ENCODE measurements at places on chromosomes 3 and 15.

DNA sequence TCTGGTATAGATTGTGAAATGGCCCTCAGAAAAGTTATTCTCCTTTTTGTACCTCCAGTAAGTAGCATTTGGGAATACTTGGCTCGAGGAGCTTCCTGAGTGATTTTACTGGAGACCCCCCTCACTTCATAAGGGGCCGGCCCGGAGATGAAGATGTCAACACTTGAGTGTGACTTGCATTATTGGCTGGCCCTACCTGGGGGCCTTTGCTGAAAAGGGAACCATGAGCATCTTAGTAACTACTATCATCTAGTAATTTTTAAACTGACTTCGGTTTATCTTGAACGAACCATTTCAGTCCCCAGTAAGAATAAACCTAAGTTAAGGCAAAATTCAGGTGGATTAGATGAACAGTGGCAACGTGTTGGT is 1.3 kb downstream of the FAIM start:
- no peak for DNase-seq

GRCh38 chr3:72143322-72143721 is 358.4 kb upstream of the PROK2 start:
- DNase-seq = no peak

GRCh38 chr15:37933666-37934065 is 774 bp upstream of the TMCO5A start:
- DNase-seq = no peak

- DNase-seq = no peak
These were observed 11.7 kb upstream of the ZNF148 start for GRCh38 chr3:125386811-125387210.

DNA sequence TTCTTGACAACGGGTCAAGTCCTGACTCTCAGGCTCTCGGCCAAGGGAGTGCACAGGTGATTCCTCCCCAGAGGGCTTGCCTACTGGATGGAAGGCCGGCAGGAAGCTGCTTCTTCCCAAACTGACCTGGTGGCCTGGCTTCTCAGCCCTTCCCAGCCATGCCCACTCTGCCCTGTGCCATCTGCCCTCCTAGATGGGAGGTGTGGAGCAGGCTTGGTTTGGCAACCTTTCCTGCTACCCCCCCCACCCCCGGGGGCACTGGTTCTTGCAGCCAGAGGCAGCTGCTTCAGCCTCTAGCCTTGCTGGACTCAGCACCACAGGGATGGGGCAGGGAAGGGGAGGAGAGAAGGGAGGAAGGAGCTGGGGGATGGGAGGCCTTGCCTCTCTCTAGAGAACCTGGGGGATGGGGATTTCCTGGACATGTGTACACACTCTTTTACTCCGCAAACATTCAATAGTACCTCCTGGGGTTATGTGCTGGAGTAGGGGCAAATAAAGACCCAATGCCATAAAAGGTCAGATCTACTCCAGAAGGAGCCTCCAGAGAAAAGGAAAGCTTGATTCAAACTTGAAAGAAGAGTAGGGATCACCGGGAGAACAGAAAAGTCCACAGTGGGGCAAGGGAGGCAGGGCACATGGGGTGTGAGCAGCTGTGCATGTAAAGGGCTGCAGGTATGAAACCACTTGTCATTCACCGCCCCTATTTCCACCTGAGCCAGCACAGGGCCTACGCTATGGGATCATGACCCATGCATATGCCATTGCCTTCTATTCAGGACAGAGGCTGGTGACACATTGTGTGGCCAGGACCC is 4.2 kb upstream of the DAPK2 start:
- DNase-seq = no peak

DNA sequence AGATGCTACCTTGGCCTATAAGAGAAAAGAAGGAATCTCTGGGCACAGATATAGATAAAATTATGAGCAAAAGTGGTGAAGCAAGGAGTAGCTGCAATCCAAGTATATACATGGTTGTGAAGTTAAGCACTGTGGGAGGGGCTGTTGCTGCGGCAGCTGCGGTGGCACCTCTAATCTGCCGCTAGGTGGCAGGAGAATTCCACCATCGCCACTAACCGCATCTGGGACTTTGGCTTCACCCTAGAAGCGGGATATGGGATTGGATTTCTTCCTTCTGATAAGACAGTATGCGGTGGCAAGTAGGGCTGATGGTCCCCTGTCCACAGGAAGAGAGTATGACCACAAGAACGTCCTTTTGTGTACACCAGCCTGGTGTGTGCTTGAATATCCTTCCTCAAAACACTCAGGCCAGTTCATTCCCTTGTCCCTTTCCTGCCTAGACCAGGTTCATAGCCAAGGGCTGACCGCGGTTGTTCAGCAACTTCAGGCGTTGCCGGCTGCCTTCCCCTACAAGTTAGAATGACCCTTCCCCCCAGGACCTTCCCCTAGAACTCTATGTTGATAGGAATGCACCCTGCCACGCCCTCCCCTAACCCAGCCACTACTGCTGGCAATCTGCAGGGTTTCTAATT is 5.1 kb downstream of the MAGEL2 start:
- no peak for DNase-seq

- DNase-seq = no peak
These were observed 4.9 kb downstream of the PRRT3 start for GRCh38 chr3:9947025-9947995.

DNA sequence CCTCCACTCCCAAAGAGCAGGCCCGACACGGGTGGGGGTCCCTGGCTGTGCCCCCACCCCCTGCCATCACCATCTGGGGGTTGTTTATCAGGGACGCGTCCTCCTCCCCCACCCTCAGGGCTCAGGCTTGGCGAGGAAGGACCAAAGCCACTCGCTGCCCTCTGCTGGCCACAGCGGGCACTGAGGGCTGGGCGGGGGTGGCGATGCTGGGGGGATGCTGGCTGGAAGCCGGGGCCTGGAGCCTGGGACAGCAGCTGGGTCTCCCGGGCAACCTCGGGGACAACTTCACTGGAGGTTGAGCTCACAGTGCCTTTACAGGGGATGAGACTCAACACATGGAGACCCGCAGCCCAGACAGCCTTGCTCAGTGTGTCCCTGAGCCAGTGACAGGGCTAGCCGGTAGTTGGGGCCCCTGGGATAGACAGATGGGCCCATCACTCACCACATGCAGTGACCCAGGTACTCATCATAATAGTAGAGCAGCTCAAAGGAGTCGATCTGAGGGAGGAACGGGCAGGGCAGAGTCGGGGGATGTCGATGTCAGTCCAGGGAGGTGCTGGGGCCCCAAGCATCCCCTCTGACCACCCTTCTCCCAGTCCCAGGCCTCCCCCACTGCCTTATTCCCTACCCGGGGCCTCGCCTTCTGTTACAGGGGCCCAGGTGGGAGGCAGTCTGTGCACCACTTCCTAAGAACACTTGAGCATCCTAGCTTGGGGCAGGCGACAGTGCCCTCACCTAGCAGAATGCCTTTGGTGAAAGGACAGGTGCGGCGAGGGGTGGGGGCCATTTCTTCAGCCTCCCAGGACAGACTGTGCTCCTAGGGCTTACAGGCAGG is 5.9 kb upstream of the CALML4 start:
- peak; percentile 34 for DNase-seq

DNA sequence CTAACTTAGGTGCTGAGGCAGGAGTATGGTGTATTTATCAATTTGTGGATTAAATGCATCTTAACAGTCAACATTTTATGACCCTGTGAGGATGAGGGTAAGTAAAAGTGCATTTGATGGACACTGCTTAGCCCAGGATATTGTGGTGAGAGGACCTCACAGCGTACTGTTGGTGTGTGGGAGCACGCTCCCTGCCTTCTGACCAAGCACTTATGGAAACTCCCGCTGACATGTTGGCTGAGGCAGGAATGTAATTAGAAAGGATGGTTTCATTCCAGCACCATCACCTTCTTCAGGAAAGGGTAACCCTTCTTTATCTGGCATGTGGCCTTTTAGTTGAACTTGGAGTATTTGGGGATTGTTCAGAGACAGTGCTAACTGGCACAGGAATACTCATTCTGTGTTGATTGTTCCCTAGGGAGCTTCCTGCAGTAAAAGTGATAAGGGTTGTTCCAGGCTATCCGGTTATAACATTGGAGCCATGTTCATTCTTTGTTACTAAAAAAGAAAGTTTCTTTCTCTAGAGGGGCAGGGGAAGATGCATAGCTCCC is 11.7 kb upstream of the FSTL1 start:
- no peak for DNase-seq

GRCh38 chr15:53197426-53197839 is 407.3 kb upstream of the ONECUT1 start:
- no peak for DNase-seq

GRCh38 chr3:45932112-45932511 is 11.2 kb upstream of the CXCR6 start:
- DNase-seq = peak; percentile 53

GRCh38 chr3:47772788-47773187 is 8.9 kb downstream of the SMARCC1 start:
- no peak for DNase-seq

DNA sequence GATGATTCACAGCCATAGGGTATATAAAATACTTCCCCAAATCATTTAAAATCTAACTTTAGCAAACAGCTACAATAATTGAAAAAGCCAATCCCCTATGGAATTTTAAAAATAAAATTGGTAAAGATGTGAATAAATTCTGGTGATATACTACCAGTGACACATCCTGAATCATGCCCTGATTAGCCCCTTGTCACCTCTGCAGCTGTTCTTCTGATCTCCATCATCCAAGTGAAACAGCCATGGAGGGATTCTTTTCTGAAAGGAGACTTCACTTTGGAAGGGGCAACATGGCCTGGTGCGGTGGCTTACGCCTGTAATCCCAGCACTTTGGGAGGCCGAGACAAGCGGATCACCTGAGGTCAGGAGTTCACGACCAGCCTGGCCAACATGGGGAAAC is 115.6 kb upstream of the MLF1 start:
- DNase-seq = no peak

DNA sequence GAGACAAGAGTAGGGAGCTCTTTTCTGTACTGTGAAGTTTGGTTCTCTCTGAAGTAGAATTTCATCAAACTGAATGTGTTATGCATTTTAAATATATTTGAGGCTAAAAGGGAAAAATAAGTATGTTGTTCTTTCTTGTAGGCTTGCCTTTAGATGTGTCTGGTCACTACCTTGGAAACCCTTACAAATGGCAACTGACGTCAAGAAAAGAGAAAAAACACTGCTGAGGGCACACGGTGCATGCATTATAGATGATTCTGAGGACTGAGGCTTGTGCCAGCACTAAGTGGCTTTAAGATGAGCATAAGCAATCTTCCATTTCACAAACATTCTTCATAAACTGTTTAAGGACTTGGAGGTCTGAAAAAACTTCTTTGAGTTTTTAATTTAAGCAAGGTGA is 31.1 kb upstream of the ACTL6A start:
- no peak for DNase-seq

GRCh38 chr3:21912711-21913110 is 161.7 kb upstream of the ZNF385D start:
- DNase-seq = no peak

GRCh38 chr3:50260027-50260941 is 8.7 kb upstream of the SEMA3B start:
- DNase-seq = peak; percentile 86

- DNase-seq = peak; percentile 81
These were observed 51.2 kb upstream of the ULK4 start for GRCh38 chr3:42012935-42013690.

DNA sequence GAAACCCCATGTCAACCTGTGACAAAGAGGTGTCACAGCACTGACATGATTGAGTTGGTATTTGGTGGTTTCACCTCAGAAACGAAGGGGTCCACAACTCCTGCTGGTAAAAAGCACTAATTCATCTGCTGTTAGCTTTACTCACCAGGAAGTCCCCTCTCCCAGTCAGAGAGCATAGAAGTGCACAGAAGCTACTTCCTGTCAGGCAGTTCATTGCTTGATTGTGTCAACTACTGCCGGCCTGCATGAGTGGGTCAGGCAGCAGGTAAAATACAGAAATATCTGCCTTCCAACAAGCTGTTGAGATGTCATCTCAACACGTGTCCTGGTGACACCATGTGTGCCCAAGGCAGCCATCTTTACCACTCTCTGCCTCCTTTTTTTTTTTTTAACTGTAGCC is 596.6 kb upstream of the NR2F2 start:
- no peak for DNase-seq

- no peak for DNase-seq
These were observed 157.4 kb upstream of the CTNNB1 start for GRCh38 chr3:41041899-41042298.

DNA sequence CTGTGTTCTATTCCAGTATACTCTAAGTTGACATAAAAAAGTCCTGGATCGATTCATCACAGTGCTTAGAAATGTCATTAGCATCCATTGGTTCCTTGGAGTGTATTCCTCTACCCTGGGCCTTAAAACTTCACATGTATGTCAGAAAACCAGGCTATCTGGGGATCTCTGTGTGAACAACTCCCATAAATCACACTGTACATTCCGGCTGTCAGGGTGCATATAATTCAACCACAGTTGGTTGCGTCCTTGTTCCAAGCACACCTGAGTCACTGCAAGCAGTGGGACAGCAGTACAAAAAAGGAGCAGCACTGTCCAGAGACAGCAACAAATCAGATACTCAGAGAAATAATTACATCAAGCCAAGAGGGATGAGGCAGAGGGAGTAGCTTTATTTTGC is 52.4 kb downstream of the PDZRN3 start:
- no peak for DNase-seq

- DNase-seq = no peak
These were observed 788 bp downstream of the UQCC5 start for GRCh38 chr3:52537165-52537620.

DNA sequence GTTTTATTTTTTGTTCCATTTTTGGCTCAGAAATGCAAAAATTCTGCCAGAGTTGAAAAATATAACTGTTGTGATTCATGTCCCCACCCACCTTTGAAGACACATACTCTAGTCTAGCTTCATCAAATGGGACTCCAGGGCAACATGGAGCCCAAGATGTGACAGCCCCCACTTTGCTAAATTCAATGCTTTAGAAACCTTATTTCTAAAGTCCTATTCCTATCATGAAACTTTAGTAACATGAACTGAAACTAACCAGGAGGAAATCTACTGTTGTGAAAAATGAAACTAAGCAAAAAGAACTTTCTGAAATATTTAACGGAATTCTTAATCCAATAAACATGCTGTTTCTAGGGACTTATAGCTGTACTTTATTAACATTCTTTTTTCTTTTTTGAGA is 20.3 kb downstream of the UBP1 start:
- DNase-seq = no peak
